ENCODE measurements at places on chromosomes 3 and 15.

DNA sequence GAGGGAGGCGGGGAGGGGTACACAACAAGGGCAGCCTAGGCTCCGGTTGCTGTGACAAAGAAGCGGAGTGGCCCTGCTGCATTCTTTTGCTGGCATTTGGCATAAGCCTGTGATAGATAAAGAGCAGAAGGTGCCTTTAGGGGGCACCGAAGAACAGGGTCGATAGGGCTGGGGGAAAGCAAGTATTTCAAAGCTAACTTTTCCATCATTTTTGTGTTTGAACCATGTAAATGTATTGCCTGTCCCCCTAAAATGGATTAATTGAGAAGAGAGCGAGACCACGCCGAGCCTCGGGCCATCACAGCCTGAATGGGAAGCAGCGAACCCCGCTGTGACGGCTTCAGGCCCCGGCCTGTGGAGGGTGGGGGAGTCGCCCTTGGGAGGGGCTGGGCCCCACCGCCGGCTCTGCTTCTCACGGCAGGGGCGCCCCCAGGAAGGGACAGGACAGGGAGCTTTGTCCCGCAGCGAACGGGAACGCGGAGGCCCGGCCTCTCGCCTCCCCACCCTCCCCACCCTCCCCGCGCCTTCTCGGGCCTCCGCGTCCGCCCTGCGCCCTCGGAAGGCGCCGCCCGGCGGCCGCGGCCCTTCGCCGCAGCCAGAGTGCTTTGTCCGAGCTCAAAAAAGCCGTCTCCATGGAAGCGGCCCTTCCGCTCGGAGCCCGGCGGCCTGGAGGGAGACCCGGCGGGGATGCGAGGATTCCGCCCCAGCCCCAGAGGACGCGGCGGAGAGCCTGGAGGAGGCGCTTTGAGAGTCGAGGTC lies 32.4 kb upstream of the ALDH1L1 start:
- no peak overlapping the region for H3K4me3 ChIP-seq
- DNase-seq, result no peak
- no peaks in the 10 kb centered on the region for H3K4me1 ChIP-seq
- H3K27me3 ChIP-seq, result no peaks in the 10 kb centered on the region
- H3K27ac ChIP-seq, result no peak overlapping the region

GRCh38 chr3:84891851-84892250 lies 66.9 kb upstream of the CADM2 start:
- H3K4me3 ChIP-seq, result no peak overlapping the region
- no peak overlapping the region for H3K27ac ChIP-seq
- H3K36me3 ChIP-seq, result no peaks in the 10 kb centered on the region
- H3K27me3 ChIP-seq, result no peaks in the 10 kb centered on the region
- DNase-seq, result no peak
- no peaks in the 10 kb centered on the region for H3K4me1 ChIP-seq

- DNase-seq, result no peak
- no peaks in the 10 kb centered on the region for H3K27me3 ChIP-seq
- peak overlapping the region; percentile 99 for H3K27ac ChIP-seq
- H3K4me3 ChIP-seq, result no peak overlapping the region
- no peaks in the 10 kb centered on the region for H3K36me3 ChIP-seq
- peaks cover 67% of the 10 kb centered on the region for H3K4me1 ChIP-seq
Observed at GRCh38 chr3:177642804-177643125, 445.5 kb upstream of the TBL1XR1 start.

GRCh38 chr15:40843885-40844695 lies at the start of gene SPINT1:
TSS of gene SPINT1 (plus strand) at chr15:40844048. CDS start at chr15:40844555, 507 bp downstream.
- no peak for DNase-seq
- no peaks in the 10 kb centered on the region for H3K27me3 ChIP-seq
- H3K4me1 ChIP-seq, result peaks cover 10% of the 10 kb centered on the region
- no peaks in the 10 kb centered on the region for H3K36me3 ChIP-seq

- no peak overlapping the region for H3K4me3 ChIP-seq
- DNase-seq, result no peak
- no peaks in the 10 kb centered on the region for H3K27me3 ChIP-seq
- H3K4me1 ChIP-seq, result no peaks in the 10 kb centered on the region
- no peaks in the 10 kb centered on the region for H3K36me3 ChIP-seq
Observed at GRCh38 chr15:55003965-55004873, 192.5 kb downstream of the RSL24D1 start.

DNA sequence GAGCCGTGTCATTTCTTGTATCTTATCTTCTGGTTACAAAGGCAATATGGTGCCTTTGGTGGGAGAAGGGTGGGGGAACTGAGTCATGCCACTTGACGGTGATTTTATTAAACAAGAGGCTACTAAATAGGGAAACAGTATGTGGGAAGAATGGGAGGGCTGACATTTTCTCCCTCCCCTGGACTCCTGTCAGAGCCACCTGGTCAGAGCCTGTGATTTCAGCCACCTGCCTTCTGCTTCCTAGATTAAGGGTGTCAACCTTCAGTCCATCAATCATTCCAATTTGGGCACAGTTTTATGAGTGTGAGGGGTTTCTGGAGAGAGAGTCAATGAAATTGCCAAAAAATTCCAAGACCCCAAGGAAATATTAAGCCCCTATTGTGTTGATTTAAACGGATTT lies 87.4 kb downstream of the CHDH start:
- DNase-seq, result no peak
- H3K27ac ChIP-seq, result no peak overlapping the region
- peaks cover 8% of the 10 kb centered on the region for H3K4me1 ChIP-seq
- H3K27me3 ChIP-seq, result no peaks in the 10 kb centered on the region

DNA sequence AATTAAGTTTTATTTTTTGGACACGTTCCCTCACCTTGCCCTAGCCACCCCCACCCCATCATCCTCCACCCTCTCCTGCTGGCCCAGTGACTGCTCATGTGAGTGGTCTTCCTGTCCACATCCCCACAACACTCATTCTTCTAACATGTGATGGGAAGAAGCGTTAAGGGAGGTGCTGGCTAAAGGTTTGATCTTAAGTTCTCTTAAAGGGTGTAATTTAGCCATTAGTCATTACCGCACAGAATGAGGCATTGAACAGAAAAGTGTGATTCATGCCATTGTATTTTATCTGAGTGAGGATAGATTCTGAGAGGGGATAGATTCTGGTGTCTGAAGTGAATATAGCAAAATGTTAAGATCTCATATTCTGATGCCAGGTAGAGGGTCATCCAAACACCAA lies 272.9 kb upstream of the TPM1 start:
- no peak overlapping the region for H3K4me3 ChIP-seq
- no peak overlapping the region for H3K27ac ChIP-seq
- no peaks in the 10 kb centered on the region for H3K27me3 ChIP-seq
- no peak for DNase-seq

DNA sequence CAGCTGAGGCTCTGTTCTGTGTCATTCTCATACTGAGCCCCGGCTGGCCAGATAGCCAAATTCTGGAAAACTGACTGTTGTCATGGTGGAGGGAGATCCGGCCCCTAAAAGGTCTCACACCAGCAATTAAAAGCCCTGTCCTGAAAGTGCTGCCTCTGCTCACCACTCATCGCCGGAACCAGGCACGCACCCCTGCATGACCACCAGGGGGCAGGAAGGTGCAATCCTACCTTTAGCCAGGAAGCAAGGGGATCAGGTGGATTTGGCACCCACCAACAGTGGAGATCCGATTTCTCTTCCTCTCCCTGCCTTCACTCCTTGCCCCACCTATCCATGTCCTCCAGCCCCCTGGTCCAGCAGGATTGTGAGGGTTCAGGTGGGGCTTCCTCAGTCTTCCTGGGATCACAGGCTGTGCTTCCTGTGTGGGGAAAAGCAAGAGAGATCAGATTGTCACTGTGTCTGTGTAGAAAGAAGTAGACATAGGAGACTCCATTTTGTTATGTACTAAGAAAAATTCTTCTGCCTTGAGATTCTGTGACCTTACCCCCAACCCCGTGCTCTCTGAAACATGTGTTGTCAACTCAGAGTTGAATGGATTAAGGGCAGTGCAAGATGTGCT lies 16.1 kb upstream of the CACNA2D2 start:
- H3K36me3 ChIP-seq, result no peaks in the 10 kb centered on the region
- peak; percentile 76 for DNase-seq
- peaks cover 19% of the 10 kb centered on the region for H3K27me3 ChIP-seq

- no peaks in the 10 kb centered on the region for H3K4me1 ChIP-seq
- no peak overlapping the region for H3K27ac ChIP-seq
- no peak for DNase-seq
- H3K27me3 ChIP-seq, result no peaks in the 10 kb centered on the region
Observed at GRCh38 chr3:185283374-185283935, 29.6 kb upstream of the EHHADH start.

GRCh38 chr15:41927536-41927935 lies 33.7 kb upstream of the SPTBN5 start:
- H3K27me3 ChIP-seq, result no peaks in the 10 kb centered on the region
- DNase-seq, result no peak
- H3K27ac ChIP-seq, result no peak overlapping the region
- no peak overlapping the region for H3K4me3 ChIP-seq
- no peaks in the 10 kb centered on the region for H3K4me1 ChIP-seq
- H3K36me3 ChIP-seq, result no peaks in the 10 kb centered on the region

DNA sequence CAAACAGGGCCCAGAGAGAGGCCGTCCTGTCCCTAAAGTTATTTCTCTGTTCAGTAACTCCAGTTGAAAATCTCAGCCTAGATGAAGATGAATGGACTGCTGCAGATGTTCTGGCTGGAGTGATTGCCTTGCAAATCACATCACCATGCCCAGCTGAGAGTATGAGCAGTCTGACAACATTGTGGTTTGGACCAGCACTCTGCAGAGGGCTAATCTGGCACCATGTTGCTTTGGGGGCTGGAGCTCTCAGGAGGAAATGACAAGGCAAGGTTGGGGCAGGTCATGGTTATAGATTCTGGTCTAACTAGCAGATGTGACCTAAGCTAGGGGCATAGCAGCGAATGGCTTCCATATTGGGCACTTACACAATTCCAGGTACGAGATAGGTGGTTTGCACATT lies 314.2 kb downstream of the CLSTN2 start:
- peaks cover 4% of the 10 kb centered on the region for H3K27me3 ChIP-seq
- no peak overlapping the region for H3K27ac ChIP-seq
- H3K4me1 ChIP-seq, result no peaks in the 10 kb centered on the region
- no peaks in the 10 kb centered on the region for H3K36me3 ChIP-seq
- no peak overlapping the region for H3K4me3 ChIP-seq
- no peak for DNase-seq

- H3K36me3 ChIP-seq, result no peaks in the 10 kb centered on the region
- H3K4me1 ChIP-seq, result peaks cover 36% of the 10 kb centered on the region
- H3K27ac ChIP-seq, result peak overlapping the region; percentile 74
- no peak for DNase-seq
- no peaks in the 10 kb centered on the region for H3K27me3 ChIP-seq
- H3K4me3 ChIP-seq, result peak overlapping the region; percentile 96
Observed at GRCh38 chr15:72375501-72375845, 341 bp downstream of the HEXA start.

GRCh38 chr3:29436612-29437323 lies 155.9 kb downstream of the RBMS3 start:
- DNase-seq, result no peak
- H3K27me3 ChIP-seq, result no peaks in the 10 kb centered on the region
- H3K36me3 ChIP-seq, result no peaks in the 10 kb centered on the region
- H3K4me1 ChIP-seq, result no peaks in the 10 kb centered on the region
- H3K27ac ChIP-seq, result no peak overlapping the region

DNA sequence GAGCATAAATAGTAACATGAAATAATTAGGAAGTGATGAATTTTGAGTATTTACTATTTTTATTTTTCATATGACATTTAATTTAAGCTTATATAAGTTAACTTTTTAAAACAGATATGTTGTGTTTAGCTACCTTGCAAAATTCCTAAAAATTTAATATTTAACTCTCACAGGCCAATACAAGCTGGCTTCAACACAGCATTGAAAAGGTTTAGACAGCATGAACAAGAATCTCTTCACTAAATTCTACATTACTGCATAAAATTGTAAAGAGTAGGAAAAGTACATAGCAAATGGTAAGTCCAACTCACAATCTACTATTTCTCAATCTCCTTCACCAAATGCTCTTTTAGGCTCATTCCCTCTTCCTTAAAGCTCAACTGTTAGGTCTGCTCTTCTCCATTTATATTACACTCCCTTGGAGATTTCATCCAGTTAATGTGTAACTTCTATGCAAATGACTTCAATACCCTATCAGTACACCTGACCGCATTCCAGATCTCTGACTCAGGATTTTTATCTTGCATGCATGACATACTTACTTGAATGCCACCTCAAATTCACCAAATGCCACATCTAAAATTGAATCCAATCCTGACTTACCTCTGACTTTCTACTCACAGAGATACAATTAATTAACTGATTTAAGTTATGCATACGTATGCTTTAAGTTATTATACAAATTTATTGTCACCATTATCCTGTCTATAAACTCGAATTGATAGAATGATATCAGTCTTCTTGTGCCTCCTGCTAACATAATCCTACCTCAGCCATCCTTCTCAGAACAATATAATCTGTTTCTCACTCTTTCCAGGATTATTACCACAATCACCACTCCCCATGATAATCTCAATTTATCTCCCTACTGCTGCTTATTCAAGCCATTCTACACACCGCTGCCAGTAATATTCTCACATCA lies 127.0 kb downstream of the STAG1 start:
- no peak overlapping the region for H3K27ac ChIP-seq
- H3K4me3 ChIP-seq, result no peak overlapping the region
- no peaks in the 10 kb centered on the region for H3K4me1 ChIP-seq
- DNase-seq, result no peak
- H3K36me3 ChIP-seq, result peaks cover 40% of the 10 kb centered on the region
- H3K27me3 ChIP-seq, result no peaks in the 10 kb centered on the region

DNA sequence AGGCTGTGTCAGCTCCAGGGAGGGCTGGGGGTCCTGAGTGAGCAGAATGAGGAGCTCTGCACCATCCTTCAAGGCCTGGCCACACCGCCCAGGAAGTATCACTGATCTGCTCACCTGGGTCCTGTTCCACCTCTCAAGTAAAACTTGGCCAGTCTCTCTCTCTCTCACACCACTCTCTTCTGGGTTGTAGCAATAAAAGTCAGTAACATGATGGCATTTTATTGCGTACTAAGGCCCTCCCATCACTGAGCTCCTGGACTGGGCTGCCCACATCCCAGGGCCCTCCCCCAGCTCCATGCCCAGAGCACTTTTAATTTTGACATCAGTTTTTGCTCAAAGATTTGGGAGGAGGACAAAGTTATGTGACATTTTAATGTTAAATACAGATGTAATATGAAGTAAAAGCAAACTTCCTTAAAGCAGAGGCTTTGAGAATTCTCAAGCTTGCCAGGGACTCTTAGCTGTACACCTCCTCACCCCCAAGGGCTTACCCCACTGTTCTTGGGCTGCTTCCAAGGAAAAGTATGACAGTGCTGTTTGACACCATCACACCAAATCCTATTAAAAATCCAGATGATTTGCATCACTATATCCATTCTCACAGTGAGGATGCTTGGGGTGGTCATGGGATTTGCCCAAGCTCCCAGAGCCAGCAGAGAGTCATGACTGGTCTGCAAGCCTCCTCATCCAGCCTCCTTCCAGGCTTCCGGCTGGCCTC lies 105.1 kb upstream of the SLCO2A1 start:
- H3K36me3 ChIP-seq, result no peaks in the 10 kb centered on the region
- no peak overlapping the region for H3K4me3 ChIP-seq
- no peaks in the 10 kb centered on the region for H3K27me3 ChIP-seq
- no peak overlapping the region for H3K27ac ChIP-seq
- peaks cover 6% of the 10 kb centered on the region for H3K4me1 ChIP-seq
- DNase-seq, result no peak

Data from DND-41 (cell line).